ENCODE measurements at places on chromosomes 13 and 19.

DNA sequence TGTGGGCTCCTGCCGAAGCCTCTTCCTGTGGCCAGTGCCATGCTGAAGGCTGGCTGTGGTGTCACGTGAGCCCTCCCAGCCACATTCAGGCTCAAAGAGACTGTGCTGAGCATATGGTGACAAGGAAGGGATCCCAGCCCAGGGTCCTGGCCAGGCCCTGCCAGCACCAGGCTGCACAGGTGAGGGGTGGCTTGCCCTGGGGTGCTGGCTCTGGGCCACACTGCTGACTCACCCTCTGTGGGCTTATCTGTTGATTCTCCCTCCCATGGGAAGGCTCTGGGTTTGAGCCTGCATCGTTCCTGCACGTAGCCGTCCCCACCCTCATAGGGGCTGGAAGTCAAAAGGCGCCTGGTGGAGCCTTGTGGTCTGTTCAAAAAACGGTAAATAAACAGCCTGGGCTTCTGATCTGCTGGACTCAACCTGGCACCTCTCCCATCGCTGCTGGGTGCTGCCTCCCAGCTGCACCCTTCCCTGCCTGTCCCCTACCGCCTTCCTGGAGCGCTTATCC is 31.1 kb downstream of the DNM2 start:
- DNase-seq = no peak

DNA sequence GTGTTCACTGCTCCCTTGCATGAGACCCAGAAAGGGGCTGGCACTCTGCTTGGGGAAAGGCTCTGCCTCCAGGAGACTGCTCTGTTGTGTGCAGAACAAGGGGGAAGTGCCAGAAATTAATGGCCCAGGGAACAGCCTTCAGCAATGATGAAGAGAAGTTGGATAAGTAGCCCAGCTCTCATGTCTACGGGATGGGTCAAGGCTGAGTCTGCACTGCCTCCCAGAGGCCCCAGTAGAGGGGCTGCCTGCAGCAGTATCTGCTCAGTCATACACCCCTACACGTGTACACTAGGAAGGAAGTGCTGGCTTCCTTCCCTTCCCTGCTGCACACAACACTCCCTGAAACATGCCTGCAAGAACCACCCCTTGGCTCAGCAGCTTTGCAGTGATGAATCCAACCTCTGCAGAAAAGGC is 54.6 kb upstream of the URI1 start:
- no peak for DNase-seq

GRCh38 chr19:11479898-11480714 is 740 bp downstream of the ELAVL3 start:
- no peak for DNase-seq

GRCh38 chr13:21012211-21012610 is 49.2 kb downstream of the LATS2 start:
- no peak for DNase-seq

- peak; percentile 11 for DNase-seq
Observed at GRCh38 chr19:3365836-3366752, at the start of gene NFIC. NFIC (plus strand) TSS chr19:3366583; CDS start chr19:3366637, 54 bp downstream.

- DNase-seq = no peak
Observed at GRCh38 chr13:33193428-33193974, 92.1 kb downstream of the STARD13 start.

- no peak for DNase-seq
Observed at GRCh38 chr19:5001615-5002014, 32.7 kb downstream of the KDM4B start.

- no peak for DNase-seq
Observed at GRCh38 chr13:77305266-77305665, 21.6 kb downstream of the MYCBP2 start.

- peak; percentile 9 for DNase-seq
Observed at GRCh38 chr19:34254698-34255432, 511 bp downstream of the GARRE1 start.

- DNase-seq = no peak
Observed at GRCh38 chr13:37632294-37632693, 33.7 kb upstream of the POSTN start.

DNA sequence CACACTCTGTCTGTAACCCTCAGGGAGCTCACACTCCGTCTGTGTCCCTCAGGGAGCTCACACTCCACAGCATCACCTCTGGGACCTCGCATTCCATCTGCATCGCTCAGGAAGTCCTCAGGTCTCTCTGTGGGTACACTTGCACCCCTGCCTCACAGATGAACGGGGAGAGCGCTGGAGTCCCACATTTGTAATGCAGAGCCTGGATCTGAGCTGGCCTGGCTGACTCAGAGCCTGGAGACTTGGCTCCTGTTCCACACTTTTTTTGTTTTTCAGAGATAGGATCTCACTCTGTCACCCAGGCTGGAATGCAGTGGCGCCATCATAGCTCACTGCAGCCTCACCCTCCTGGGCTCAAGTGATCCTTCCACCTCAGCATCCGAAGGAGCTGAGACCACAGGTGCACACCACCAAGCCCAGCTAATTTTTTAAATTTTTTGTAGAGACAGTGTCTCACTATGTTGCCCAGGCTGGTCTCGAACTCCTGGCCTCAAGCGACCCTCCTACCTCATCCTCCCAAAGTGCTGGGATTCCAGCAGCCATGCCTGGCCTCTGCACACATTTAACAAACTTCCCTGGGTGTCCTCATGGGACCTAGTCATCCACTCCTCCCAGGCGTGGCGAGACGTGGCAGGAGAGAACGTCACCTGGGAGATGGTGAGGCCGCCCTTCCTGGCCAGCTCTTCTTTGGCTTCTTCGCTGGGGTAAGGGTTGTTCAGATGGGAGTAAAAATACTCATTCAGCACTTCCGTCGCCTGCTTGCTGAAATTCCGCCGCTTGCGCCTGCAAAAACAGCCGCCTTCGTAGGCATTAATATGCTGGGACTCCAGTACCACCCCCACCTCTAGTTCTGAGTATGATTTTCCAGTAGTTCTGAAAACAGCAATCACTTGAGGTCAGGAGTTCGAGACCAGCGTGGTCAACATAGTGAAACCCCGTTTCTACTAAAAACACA is 31.0 kb downstream of the CILP2 start:
- DNase-seq = no peak

DNA sequence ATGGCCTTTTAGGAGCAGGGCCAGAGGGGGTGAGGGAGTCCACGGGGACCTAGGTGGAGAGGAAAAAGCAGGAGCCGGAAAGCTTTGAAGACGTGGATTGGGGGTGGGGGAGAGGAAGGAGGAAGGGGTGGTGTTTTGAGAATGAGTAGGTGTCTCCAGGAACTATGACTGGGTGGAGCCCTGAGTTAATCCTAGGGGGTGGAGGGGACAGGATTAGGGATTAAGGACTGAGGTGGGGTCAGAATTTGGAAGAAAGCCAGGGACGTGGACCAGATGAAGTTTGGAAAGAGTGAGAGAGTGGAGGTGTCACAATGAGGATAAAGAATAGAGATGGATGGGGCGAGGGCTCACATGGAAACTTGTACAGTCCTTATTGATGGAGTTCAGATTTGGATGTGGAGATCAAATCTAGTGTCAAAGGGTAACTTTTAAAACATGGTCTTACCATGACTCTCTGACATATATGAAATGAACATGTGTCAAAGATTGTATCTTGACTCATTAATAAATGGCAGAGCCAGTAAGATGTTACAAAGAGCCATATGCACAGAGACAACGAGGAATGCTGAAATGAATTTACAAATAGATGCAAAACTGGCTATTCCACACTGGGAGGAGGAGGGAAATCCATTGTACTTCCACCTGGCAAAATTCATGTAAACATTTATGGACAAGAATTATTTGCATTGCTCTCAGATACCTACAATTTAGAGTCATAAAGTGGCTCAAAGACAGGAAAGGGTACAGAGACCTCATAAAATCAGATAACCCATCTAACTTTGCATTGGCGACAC is 1.7 kb upstream of the KLK13 start:
- DNase-seq = no peak

Data from activated CD4-positive, alpha-beta T cell treated with anti-CD3 and anti-CD28 coated beads, Interleukin-2, amount 50 U/mL, for 24 hours (primary cell).